ENCODE measurements at places on chromosomes 6 and 20.
A peak's percentile ranks its signal among the peaks of the same experiment; 100 is the strongest.

GRCh38 chr6:106197441-106197840, 111.3 kb downstream of the PRDM1 start:
- DNase-seq = no peak

DNA sequence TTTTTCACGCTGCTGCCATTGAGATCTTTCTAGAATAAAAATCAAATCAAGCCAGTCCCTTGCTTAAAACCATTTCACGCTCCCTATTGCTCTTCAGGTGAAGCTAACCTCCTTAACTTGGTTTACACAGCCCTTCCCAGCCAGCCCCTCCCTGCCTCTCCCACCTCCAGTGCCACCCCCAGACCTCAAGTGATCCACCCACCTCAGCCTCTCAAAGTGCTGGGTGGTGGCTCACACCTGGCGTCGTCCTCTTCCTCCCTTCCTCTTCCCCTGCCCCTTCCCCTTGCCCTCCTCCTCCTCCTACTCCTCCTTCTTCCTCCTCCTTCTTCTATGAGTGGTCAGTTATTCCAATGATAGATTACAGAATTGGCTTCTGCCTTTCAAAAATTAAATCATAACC, 42.9 kb downstream of the FAM209B start:
- no peak for DNase-seq

- no peak for DNase-seq
Observed at GRCh38 chr20:44615876-44616603, 33.7 kb downstream of the PKIG start.

- DNase-seq = no peak
Observed at GRCh38 chr20:5072756-5073659, 46.8 kb downstream of the PCNA start.

DNA sequence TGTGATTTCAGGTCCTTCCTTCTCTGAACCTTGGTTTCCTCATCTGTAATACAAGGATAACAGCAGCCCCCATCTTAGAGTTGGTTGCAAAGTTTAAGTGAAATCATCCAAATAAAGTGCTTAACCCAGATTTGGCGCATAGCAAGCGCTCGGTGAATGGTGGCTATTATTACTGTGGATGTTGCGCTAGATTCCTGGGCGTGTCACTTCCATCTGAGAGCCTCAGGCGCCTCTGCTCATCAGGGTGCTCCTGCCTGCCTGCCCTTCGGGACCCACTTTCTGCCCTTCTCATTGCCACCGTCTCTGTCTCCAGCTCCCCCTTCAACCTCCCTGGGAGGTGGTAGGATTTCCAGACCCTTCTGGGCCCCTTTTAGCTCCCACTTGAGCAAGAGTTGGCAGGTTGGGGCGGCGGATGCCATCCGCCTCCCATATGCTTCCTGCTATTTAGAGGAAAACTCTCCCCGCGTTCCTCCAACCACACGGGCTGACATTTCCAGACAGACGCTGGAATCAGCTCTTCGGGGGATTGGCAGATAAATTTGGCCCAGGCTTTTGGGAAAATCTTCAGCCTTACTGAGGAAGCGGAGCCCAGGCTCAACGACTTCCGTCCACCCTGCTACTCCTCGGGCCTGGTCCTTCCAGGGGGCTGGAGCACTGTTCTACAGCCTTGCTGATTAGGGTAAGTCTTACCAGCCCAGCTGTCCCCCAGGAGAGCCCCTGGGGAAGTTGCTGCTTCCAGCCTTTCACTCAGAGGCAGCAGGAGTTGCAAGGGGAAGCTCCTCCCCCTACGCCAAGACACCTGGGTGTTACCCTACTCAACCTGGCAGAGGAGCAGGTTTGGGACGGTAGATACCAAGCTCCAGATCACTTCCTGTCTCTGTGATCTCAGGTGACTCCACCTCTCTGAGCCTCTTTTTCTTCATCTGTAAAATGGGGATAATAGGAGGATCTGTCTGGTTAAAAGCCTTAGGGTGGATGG, 71.5 kb downstream of the DLGAP4 start:
- no peak for DNase-seq

DNA sequence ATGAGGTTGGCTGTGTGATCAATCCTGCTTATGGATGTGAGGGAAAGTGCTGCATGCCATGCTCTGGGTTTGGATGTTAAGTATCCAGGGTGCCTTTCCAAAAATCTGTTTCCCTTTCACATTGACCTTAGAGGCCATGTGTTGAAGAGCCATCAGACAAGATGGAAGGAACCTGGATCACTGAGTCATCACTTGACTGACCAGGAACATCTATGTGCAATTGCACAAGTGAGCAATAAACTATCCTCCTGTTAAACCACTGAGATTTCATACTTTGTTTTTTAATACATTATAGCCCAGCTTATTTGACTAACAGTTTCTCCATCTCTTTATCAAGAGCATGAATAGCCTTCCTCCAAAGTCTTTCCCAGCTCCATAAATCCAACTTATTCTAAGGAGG, 17.8 kb upstream of the TMEM14A start:
- no peak for DNase-seq

GRCh38 chr6:14453712-14454472, 336.3 kb downstream of the CD83 start:
- DNase-seq = no peak

DNA sequence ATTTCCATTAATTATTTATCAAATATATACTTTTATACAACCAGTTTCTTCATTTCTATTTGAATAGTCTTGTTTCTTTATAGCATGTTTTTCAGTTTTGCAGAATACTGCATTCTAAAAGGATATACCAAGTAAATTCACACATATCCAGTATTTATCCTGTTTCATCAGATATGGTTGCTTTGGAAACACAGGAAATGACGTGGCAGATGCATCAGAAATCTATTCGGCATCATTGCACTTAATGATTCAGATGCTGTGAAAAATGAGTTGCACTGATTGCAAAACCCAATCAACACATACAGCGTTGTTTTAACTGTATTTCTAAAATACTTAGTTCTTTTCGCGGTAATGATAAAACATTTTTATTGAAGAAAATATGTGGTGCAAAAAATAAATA, 594.9 kb downstream of the CDH26 start:
- no peak for DNase-seq

GRCh38 chr6:52643158-52643557, 27.8 kb upstream of the TMEM14A start:
- DNase-seq = no peak

DNA sequence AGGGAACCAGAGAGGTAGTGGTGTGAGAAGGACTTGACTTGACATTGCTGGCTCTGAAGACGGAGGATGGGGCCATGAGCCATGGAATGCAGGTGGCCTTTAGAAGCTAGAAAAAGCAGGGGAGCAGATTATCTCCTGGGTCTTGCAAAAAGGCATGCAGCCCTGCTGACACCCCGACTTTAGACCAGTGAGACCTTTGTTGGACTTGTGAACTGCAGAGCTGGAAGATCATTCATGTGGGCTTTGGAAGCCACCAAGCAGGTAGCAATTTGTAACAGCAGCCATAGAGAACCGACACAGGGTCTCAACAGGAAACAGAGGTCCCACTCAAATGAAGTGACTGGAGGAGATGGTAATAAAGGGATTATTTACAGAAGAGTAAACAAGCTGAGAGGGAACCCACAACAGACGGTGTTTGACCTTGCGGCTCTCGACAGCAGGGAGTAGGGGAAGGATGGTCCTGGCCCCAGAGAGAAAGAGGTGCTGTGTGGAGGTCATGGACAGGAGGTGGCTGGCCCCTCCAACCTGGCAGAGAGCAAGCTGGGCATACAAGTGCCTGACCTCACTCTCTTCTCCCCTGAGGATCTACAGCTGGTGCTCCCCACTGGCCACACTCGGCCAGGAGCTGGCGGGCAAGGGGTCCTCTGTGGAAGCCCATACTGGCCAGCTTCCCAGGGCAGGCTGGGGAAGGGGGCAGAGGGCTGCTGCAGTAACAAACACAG, 43.9 kb downstream of the SLC22A23 start:
- DNase-seq = no peak

DNA sequence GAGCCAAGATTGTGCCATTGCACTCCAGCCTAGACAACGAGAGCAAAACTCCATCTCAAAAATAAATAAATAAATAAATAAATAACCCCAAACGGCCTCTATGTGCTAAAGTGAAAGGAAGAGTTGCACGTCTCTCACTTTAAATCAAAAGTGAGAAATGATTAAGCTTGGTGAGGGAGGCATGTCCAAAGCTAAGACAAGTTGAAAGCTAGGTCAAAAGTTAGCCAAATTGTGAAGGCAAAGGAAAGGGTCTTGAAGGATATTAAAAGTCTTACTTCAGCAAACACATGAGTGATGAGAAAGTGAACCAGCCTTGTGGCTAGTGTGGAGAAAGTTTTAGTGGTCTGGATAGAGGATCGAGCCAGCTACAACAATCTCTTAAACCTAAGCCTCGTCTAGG, 14.3 kb downstream of the ZBP1 start:
- no peak for DNase-seq

- DNase-seq = no peak
Observed at GRCh38 chr6:2477666-2478065, 232.3 kb upstream of the GMDS start.

- no peak for DNase-seq
Observed at GRCh38 chr20:62181808-62182207, 1.0 kb upstream of the MTG2 start.

DNA sequence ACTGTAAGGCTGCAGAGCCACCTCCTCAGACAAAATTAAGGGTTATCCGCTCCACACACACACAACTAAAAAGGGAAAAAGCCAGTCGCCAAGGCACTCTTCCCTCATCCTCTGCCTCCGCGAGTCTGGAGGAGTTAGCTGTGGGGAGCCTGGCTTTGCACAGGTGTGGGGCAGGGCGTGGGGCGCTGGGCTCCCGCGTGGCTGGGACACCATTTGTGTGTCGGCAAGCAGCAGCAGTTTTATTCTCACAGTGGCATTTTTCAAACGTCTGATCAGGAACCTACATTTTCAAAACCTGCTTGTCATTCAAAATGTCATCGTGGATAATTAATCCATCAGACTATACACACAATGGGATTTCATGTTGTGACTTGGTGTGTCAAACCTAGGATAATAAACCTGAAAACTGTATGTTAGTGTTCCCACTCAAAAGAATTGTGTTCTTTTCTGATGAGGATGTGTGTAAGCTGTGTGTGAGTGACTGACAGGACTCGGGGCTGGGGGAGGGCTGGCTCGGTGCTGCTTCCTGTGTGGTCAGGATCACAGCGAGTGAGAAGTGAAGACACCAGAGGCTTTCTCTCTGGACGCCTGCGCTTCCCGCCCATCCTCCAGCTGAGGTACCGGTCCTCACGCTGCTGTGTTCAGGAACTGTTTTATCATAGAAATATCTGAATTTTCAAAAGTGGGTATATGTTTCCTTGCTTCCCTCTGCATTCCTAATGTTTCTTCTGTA, 83.1 kb downstream of the IRF4 start:
- DNase-seq = no peak

DNA sequence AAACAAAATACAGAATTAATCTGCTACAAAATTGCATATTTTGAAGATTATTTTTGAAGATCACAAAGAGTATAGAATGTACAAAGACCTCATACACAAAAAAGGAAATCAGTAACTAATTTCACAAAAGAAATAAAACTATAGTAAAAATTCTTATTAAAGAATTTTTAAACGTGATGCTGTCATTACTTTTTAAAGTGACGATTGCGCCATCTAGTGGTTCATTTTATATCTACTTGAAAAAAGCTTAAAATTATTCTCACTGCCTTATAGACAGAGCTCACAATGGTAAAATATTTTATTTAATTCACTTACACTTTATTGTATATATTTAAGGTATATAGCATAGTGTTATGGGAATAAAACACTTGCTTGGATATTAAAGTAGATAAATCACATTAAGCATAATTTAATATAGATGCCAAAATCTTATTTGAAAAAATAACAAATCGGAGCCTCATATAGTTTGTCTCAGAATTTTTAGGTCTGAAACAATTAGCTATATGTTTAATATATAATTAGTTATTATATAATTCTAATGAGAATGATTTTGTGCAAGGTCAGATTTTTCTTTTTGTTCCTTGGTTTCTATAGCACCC, 128.8 kb downstream of the PHF3 start:
- DNase-seq = peak; percentile 10

GRCh38 chr6:33728438-33728837, 16.9 kb upstream of the UQCC2 start:
- DNase-seq = no peak

- DNase-seq = no peak
Observed at GRCh38 chr6:90544081-90544480, 42.8 kb downstream of the MAP3K7 start.

DNA sequence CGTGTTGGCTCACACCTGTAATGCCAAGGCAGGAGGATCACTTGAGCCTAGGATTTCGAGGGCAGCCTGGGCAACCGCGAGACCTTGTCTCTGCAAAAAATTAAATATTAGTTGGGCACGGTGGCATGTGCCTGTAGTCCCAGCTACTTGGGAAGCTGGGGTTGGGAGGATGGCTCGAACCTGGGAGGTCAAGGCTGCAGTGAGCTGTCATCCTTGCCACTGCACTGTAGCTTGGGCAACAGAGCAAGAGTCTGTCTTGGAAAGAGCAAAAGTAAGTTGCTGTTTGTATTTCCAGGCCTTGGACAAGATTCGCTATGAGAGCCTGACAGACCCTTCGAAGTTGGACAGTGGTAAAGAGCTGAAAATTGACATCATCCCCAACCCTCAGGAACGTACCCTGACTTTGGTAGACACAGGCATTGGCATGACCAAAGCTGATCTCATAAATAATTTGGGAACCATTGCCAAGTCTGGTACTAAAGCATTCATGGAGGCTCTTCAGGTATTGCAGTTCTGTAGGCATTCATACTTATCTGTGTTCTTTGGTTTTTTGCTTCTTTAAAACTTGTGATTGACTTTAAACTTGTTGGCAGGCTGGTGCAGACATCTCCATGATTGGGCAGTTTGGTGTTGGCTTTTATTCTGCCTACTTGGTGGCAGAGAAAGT, 2.3 kb downstream of the HSP90AB1 start:
- DNase-seq = no peak

GRCh38 chr6:152634773-152635172, 2.4 kb downstream of the SYNE1 start:
- no peak for DNase-seq

- no peak for DNase-seq
Observed at GRCh38 chr6:123028263-123028662, 32.2 kb downstream of the CLVS2 start.

GRCh38 chr20:14518648-14519047, 181.2 kb upstream of the FLRT3 start:
- DNase-seq = no peak

- no peak for DNase-seq
Observed at GRCh38 chr20:23214903-23215302, 128.8 kb upstream of the CD93 start.

DNA sequence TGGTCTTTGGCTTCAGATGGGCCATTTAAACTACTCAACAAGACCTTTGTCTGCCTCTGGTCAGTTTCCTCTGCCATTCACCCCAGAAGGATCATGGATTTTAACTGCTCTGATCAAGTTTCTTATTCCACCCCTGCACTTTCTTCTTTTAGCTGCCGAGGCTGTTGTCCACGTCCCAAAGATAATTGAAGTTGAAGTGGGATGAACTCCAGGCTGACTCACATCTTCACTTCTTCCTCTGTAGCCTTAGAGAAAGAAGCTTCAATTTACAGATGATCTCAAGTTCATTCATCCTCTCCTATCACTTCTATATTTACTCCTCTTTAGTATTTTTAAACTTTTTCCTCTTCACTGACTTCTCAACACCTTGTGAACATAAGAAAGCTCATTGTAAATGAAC, 651.6 kb downstream of the UTRN start:
- no peak for DNase-seq

- no peak for DNase-seq
Observed at GRCh38 chr6:14701946-14702345, 543.9 kb upstream of the JARID2 start.

- no peak for DNase-seq
Observed at GRCh38 chr6:71334768-71335167, 46.2 kb downstream of the OGFRL1 start.

- DNase-seq = no peak
Observed at GRCh38 chr6:137829641-137830083, 37.4 kb upstream of the TNFAIP3 start.
